IMR-90 (cell line): ENCODE measurements at places on chromosomes 11 and 22. TPM values are rescaled to one million over a fixed set of nuclear protein-coding genes. Genes with fewer than 3 reads are reported as not detected.

- H3K36me3 ChIP-seq, result no peaks in the 10 kb centered on the region
- no peak overlapping the region for H3K4me3 ChIP-seq
- peaks cover 69% of the 10 kb centered on the region for H3K27me3 ChIP-seq
- no peak overlapping the region for H3K27ac ChIP-seq
These were observed 70.7 kb upstream of the THY1 start for GRCh38 chr11:119493712-119494111.

DNA sequence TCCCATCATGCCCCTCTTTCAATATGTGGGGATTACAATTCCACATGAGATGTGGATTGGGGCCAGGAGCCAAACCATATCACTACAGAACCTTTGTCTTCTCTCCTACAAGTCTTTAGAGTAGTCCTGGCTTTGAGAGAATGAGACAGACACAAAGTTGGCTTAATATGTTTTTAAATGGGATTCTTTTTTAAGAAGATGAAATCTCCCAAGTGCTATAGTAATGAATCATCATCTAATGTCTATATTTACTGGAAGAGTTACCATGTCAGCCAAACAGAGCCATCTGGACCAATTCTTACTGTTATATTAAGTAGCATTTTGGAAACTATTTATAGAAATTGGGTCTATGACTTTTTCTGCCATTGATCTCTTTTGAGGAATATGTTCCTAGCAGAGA is 38.1 kb upstream of the CARD18 start:
- DNase-seq, result peak; percentile 92
- peaks cover 5% of the 10 kb centered on the region for H3K4me1 ChIP-seq
- no peaks in the 10 kb centered on the region for H3K36me3 ChIP-seq
- H3K4me3 ChIP-seq, result no peak overlapping the region
- H3K27me3 ChIP-seq, result no peaks in the 10 kb centered on the region

DNA sequence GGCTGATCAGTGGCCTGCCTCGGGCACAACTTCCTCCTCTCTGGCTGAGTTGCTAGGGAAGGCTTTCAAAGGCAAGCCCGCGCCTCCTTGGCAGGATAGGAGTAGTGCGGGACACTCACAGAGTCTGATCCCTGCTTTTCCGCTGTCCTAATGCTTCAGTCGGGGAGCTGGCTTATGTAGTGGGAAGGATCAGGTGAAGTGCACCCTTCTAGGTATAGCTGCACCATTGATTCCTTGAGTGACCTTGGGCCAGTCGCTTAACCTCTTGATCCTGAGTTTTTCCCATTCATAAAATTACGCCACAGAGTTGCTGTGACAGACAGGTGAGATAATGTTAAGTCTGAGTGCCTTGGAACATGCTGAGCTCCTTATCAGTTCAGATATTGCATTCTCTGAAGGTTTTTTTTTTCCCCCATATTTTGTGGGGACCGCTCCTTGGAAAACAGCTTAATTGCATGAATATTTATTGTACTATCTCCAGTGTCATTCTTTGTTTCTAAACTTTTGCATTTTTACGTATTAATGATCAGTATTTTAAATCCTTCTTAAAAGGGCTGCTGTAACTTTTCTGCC is 961 bp downstream of the IPO7 start:
- H3K36me3 ChIP-seq, result no peaks in the 10 kb centered on the region
- H3K4me3 ChIP-seq, result peak overlapping the region; percentile 73
- DNase-seq, result no peak
- peak overlapping the region; percentile 80 for H3K27ac ChIP-seq
- no peaks in the 10 kb centered on the region; the same call in 1 of the 2 replicates for H3K4me1 ChIP-seq
- H3K27me3 ChIP-seq, result no peaks in the 10 kb centered on the region

Gene ARHGAP8
- 0.06 and 0.21 TPM in 2 replicates for polyA plus RNA-seq

Gene LINC01488
- polyA plus RNA-seq, result not detected in 2 replicates
